ENCODE measurements at places on chromosomes 3 and 15.

DNA sequence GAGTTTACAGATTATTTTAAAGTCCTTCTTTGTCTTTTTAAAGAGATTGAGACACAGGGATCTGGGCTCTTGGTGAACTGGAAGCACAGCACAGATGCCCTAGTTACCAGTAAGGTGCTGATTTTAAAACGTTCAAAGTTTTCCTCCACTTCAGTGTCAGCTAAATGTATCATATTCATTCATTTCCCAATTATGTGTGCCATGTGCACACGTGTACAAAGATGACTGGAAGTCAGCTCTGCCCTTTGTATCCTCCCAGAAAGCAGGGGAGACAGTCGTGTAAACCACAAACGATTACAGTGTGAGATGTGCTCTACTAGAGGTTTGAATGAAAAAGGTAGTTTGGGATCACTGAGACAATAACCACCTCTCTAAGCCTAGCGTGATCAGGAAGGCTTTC lies 730 bp downstream of the ZKSCAN7 start:
- DNase-seq, result no peak

GRCh38 chr3:50333744-50334328 lies 5.8 kb upstream of the TUSC2 start:
- DNase-seq, result no peak

DNA sequence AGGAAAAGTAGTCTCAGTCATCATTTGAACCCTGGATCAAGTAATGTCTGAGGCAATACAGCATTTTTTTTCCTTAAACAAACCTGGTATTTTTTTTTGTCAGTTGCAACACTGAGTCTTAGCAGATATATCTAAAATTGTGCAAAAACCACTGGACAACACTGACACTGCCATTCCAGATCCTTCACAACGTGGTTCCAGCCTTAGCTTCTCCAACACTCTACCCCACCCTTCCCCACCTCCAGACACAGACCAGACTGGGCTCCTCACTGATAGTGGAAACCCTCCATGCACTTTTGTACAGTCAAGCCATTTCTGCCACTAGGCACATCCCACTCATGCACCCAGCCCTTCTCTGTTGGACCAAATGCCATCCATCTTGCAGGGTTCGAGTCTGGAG lies 199.6 kb upstream of the CTNNB1 start:
- no peak for DNase-seq

GRCh38 chr3:129305592-129306091 lies 27.0 kb downstream of the HMCES start:
- no peak for DNase-seq

DNA sequence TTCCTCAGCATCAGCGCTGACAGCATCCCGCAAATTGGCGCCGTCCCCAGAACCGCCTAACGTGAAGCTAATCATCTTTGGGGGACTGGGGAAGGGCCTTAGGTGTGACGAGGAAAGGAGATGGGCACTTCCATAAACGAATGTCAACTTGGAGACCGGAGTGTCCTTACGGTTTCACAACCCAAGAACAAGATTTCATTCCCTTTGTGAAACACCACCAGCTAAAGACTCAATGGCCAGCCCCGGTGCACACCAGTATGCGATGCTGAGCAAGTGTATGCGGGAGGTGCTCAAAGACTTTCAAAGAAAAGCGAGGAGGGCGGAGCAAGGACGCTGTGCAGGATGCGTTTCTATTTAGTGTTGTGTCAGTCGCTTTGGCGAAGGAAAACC lies 759 bp upstream of the TTBK2 start:
- DNase-seq, result peak; percentile 20

- DNase-seq, result no peak
These were observed 11.1 kb downstream of the ADAMTS17 start for GRCh38 chr15:100330629-100331215.

DNA sequence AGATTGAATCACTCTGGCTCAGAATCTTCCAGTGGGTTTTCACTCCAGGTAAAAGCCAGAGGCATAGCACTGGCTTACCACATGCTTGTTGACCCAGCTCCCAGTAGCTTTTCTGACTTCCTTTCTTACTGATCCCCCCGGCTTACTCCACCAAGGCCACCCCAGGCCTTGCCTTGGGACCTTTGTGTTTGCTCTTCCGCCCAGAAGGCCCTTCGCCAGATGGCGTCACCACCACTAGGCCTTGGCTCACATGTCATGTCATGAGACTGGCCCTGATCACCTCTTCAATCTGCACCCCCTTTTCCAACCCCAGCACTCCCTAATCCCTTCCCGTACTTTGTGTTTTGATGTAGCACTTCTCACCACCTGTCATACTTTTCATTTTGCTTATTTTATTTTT lies 98.5 kb upstream of the UMPS start:
- DNase-seq, result no peak

- no peak for DNase-seq
These were observed 230.8 kb downstream of the EBLN2 start for GRCh38 chr3:73292220-73292619.

DNA sequence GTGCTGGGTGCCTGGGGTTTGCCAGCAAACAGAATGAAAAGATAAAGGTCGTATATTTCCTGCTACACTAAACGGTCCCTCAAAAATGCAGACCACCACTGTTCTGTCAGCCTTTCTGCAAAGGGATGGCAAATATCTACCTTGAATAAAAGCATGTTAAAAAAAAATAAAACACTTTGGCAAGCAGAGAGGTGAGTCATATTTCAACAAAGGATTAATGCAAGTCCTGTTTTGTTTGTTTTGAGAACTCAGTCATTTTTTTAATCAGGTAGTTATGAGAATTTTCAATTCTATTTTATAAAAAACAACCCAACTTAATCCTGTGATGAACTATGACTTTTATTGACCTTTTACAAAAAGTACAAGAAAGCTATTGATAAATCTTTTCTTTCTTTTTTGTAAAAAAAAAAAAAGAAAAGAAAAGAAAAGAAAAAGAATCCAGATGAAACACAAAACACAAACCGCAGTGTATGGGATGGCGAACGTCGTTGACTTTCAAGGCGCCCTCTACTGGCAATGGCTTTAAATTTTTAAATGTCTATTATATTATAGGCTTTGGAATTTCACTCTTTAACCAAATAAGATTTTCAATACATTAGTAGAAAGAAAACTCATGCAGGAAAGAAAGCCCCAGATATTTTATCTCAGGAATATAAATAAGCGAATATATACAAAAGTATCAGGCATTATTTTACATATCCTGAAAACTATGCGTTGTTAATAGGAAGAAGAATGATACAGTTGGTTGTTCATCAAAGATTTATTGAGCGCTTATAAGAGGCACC lies 87.8 kb downstream of the NCEH1 start:
- no peak for DNase-seq

DNA sequence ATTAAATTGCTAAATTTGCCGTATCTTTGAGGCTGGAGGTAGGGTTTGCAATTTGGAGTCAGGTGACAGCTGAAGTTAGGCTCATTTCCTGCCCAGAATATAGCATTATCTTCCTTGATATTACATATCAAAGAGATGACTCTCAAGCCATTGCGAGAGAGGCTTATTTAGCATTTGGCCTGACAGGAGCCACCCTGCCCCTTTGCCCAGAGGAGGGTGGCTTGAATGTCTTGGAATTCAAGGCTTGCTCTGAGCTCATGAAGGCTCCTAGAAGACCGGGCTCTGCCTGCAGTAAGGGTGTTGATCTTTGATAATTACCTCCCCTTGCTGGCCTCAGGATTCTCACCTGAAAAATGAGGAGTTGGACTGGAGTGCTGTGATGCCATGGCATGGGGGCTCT lies 251.4 kb upstream of the C2CD4B start:
- DNase-seq, result no peak

DNA sequence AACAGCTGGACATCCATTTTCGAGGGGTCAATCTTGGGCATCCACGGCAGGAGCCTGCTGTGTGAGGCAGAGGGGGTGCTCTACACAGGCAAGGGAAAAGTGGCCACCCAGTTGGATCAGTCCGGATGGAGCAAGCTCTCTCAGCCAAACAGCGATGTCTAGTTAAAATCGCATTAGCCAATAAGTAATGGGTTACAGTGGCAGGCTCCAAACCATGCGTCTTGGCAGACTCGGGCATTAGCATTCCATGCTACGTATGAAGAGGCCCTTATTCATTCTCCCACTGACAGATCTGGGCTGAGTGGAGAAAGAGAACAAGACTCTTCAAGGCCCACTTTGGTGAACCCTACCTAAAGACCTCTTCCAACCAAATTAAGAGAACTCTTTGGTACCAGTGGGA lies 49.3 kb downstream of the CCNB2 start:
- no peak for DNase-seq

DNA sequence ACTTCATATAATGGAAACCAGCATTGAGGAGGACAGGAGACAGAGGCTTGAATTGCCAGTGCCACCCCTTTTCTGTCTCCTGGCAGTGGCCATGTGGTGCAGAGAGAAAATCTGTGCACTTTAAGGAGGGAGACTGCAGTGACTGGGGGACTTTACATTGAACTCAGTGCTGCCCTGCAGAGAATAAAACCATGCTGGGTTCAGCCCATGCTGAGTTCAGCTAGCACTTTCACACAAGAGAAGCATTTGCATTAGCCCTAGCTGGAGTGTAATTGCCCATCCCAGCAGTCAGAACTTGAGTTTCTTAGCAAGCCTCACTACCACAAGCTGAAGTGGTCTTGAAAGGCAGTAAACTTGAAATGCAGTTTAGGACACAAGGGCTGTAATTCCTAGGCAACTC lies 677.5 kb downstream of the ZPLD1 start:
- DNase-seq, result no peak

DNA sequence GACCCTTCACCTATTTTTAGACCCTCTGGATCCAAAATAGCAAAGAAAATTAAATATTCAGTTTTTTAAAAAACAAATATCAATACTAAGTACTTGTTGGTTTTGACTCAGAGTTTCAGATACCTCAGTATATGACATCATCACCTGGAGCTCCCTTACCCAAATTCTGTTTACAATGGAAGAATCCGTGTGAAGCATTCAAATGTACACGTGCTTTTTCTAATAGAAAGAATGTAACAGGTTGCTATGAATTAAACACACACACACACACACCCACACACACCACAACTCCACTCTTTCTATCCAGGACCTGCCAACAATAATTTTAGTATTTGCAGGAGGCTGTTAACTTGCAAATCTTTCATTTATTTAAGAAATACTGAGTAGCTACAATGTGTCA lies 221.8 kb downstream of the THRB start:
- DNase-seq, result no peak

- no peak for DNase-seq
These were observed 53.4 kb downstream of the OXSM start for GRCh38 chr3:25843332-25843731.

DNA sequence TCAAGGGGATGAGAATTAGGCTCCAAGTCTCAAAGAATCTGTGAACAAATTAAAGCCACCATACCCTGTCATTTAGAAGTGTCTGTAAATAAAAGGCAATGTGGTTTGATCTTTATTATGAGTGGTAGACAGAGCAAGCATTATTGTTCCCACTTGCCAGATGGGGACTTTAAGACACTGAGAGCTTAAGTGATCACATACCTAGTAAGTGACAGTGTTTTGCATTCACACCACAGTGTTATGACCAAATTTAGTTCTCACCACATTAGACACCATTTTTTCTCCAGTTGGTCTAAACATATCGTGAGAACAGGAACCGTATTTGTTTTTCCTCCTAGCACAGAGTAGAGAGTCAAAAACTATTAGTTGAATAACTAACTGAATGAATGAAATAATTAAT lies 13.2 kb upstream of the ZBED2 start:
- DNase-seq, result no peak

GRCh38 chr3:70564552-70564951 lies 252.1 kb upstream of the MDFIC2 start:
- no peak for DNase-seq

DNA sequence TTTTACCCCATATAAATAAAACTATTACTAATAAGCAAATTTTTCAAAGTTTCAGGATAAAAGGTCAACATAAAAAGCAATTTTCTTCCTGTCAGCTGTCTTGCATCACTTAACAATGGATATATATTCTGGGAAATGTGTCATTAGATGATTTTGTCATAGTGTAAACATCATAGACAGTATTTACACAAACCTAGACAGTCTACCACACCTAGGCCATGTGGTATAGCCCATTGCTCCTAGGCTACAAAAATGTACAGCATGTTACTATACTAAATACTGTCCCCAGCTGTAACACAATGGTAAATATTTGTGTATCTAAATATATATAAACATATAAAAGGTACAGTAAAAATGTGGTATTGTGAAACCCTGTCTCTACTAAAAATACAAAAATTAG lies 156.7 kb downstream of the ANO10 start:
- DNase-seq, result no peak

All from stimulated activated CD8-positive, alpha-beta memory T cell treated with anti-CD3 and anti-CD28 coated beads, Interleukin-4, amount 100 ng/mL, for 4 hours (primary cell).